Occipital lobe (tissue), 3 donors: ENCODE measurements at places on chromosomes 5 and 9.

DNA sequence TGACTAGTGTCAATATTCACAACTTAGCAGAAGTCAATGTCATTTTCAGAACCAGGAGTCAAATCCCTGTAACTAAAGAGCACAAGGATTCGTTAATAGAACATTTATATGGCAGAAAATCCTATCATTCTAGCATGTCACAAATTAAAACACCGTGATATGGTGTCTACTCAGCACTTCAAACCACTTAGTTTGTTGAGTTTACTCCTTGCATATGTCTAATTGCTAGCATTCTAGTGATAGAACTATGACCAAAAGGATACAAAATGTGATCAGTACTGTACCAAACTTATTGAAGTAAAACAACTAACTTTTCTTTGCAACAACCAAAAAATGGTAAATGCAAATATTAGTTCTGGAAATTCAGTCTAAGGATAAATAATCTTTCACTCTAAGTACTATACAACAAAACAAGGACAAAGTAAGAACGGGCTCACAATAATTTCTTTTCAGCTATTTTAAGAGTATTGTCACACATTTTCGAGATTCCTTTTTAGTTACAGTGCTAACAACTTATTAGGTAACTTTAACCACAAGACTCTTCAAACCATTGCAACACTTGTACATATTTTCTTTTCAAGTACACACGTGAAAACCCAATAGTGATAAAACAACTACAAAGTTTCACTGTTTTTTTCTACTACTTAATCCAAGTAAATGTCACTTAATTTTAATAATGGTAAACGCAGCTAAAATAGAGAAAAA, 845.2 kb upstream of the CDH10 start:
- no peak for DNase-seq

GRCh38 chr9:135040892-135041291, 46.6 kb upstream of the OLFM1 start:
- no peak for DNase-seq

- no peak for DNase-seq
Observed at GRCh38 chr9:97954550-97954989, 16.6 kb upstream of the HEMGN start.

GRCh38 chr9:115525111-115526058, 407.4 kb upstream of the TNC start:
- DNase-seq = no peak

DNA sequence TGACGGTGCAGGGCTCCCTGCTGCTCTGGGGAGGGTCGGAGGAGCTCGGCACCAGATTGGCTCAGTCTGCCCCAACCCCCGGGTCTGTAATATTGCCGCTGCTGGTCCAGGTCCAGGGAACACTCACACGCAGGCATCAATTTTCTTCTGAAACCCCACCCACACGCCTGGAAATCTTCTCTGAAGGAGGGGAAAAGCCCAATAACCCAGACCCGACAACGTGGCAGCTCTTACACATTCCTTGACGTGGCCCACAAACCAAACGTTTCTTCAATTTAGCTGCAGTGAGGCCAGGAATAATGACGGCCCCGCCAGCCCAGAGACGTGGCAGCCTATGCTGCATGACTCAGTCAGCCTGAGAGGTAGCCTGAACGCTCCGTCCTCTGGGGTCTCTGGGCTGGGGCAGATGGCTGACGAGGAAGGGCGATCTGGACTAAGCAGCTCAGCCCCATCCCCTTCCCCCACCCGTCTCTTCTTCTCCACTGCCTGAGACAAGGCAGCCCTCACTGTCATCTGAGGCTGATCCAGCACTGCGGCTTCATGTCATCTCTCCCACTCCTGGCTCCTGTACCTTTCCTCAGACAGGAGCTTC, 9.9 kb upstream of the SPARC start:
- no peak for DNase-seq

DNA sequence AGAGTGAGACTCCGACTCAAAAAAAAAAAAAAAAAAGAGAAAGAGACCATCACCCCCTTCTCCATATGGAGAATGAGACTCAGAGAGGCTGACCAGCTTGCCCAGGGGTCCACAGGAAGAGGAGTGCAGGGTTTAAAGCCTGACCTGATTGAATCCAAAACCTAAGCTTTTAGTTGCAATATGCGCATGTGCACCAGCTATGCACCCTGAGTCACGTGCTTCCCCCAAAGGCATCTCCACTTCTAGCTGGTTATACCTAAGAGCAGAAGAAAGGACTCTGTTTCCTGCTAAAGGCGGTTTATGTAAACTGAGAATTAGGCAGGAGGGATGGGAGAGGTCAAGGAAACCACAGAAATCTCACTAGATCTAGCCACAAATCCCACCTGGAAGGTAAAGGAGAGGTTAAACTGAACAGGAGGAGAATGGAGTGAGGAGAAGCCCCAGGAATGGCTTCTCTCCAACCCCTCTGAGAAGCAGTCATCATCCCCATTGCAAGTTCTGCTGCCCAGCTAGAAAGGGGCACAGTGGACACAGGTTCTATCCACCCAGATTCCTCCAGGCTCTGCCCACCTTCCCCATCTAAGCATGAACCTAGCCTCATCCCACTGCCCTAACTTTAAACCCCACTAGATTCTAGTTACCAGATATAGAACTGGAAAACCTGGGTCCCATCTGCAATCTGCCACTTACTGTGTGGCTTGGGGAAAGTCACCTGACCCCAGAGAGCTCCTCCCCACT, 171.3 kb downstream of the ACTL7B start:
- no peak for DNase-seq

GRCh38 chr5:8598996-8599395, 730.0 kb downstream of the MTRR start:
- peak; percentile 30 for DNase-seq

DNA sequence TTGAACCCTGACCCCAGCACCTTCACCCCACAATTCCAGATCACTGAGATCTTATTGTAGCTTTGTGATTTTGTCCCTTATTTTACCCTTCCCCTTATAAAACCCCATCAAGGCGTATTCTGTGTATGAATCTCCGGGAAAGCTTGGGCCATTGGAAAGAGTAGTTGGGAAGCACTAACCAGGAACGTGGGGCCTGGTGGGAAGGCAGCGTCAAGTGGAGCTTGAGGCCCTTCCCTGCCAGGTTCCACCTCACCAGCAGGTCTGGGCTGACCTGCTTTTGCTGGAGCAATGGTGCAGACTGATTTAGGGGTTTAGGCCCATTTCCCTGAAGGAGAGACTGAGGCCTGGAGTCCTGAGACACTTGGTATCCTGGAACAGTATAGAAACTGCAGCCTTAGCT, 9.3 kb downstream of the PHF2 start:
- no peak for DNase-seq

DNA sequence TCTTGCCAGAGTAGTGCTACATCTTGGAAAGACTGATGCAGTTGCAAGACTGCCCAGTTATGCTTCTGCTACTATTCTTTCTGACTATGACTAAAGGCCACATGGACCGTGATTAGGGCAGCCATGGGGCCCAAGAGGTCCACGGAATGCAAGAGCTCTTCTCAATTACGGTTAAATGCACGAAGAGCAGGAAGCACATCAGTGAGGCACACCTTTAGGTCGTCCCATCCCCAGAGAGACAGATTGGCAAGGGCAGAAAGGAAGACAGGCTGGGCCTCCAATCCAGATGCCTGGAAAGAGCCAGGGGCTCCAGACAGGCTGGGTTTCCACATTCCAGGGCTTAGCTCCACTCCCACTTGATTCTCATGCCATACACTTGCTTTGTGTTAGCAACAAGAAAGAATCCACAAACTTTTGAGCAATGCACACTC, 132.3 kb upstream of the SLIT3 start:
- no peak for DNase-seq

DNA sequence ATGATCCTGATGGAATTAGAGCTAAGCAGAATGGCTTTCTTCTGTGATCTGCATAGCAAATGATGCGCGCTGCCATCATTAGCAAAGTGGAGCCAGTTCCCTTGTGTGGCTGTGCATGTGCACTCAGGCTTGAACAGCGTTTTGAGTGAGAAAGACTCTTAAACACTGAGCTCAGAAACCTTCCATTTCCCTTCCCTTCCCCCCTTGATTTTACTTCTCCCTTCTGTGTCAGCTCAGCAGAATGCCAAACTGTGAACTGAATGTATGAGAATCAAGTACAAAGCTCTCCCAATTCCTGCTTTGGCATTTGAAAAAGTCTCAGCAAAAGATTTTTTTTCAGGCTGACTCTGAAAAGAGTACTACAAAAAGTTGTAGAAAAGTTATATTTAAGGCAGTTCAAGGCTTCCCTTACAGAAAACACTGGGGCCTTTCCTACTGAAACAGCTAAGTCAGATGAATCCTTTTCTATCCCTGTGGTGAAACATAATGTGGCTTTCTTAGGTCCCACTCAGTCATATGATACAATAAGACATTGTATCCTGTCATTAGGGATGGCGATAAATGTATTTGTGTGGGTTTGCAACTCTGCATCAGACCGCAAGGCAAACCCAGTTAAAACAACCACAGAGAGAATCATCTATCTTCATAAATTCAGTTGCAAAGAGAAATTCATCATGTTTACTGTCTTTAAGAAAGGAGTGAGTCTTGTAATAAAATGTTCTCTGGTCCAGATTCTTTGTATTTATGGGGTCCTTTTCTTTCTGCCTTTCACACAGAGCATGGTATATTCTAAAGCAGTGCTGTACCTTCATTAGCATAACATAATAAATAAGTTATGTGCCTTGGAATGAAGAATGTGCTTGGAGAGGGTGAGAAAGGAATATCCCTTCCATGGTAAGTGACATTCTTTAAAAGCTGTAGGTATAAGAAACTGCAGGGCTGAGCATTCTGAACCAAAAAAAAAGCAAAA, 222.6 kb downstream of the CAAP1 start:
- no peak for DNase-seq

GRCh38 chr5:146533260-146533857, 17.4 kb upstream of the GPR151 start:
- DNase-seq = peak; percentile 8

DNA sequence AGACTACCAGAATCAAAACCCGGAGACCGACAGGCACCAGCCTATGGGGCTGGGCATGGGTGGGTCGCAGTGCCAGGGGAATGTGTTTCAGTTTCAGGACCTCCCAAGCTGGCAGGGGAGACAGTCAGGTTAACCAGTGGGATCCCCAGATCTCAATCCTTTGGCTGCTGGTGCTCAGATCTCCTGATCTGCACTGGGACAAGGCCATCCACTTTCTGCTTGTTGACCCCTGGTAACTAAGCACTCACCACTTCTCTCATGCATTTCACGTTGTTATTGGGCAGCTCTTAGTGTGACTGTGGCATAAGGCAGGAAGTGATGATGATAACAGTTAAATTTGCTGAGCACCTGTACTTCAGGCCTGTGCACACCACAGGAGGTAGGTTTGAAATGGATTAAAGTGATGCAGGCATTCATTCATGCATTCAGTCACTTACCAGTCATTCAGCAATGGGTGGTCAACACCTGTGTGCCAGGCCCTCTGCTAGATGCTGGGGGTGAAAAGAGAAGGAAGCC, 42.1 kb upstream of the STXBP1 start:
- DNase-seq = no peak

- DNase-seq = no peak
Observed at GRCh38 chr9:37531699-37532098, 44.5 kb downstream of the FBXO10 start.

- DNase-seq = no peak
Observed at GRCh38 chr5:134534726-134535110, 9.2 kb downstream of the JADE2 start.

DNA sequence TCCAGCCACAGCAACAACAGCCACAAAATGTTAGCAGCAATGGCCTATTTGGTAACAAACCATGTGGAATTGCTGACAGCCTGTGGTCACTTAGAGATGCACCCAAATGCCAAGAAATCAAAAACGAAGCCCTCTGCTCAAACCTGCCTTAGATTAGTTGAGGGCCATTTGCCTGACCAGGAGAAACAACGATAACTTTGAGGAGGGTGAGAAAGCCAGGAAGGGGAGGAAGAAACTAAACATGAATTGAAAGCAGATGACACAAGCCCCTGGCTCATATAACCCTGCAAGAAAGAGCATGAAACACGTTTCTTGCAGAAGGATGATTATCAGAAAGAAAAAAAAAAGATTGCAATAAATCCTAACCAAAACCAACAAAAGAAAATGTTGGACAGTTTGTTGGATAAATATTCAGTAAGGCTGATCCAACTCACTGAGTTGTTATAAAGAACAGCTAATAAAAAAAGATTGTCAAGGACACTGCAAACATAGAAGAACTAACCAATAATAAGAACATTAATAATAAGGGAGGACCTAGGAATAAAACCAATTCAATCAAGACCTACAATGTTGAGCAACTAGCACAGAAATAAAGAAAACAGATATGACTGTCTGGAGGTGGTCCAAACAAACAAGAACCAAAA, 140.5 kb upstream of the SLC30A5 start:
- no peak for DNase-seq

DNA sequence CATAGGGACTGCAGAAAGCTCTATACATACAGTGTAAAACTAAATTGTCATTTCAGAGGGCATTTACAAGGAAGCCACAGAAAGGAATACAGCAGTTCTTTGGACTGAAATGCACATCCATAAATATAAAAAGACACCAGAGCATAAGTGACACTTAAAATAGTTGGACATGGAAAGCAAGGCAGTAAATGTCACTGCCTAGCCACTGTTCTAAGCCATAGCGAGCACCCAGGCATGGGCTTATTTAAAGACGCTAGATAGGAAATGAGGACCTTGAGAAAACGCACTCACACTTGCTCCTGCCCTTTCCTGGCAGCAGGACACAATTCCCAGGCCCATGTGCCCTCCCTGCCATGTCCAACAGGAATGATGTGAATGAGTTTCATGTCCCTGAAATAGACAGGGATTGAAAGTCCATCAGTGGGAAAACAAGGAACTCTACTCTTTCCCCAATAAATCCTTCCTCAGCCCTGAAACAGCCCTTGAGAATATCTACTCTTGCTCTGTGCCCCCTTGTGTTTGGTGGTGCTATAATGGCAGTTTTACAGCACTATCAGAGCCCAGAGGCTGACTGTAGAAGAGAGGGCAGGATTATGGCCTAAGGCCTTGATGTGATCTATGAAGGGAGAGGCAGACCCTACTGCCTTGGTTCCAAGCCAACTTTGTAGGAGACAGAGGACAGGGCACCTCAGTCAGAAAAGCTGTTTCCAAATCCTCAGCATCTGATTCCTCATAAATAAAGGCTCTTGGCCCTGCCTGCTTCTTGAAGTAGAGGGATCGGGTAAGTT, 182.9 kb downstream of the SAXO1 start:
- no peak for DNase-seq

GRCh38 chr9:127854184-127854806, at the start of gene ENG:
Gene ENG, minus strand, starts transcription at chr9:127854658. Its CDS starts 303 bp downstream, at chr9:127854355.
- DNase-seq = no peak

GRCh38 chr9:114898741-114899140, 31.6 kb downstream of the TNFSF8 start:
- no peak for DNase-seq

GRCh38 chr9:29637471-29638237, 2064.4 kb upstream of the C9orf72 start:
- DNase-seq = no peak

DNA sequence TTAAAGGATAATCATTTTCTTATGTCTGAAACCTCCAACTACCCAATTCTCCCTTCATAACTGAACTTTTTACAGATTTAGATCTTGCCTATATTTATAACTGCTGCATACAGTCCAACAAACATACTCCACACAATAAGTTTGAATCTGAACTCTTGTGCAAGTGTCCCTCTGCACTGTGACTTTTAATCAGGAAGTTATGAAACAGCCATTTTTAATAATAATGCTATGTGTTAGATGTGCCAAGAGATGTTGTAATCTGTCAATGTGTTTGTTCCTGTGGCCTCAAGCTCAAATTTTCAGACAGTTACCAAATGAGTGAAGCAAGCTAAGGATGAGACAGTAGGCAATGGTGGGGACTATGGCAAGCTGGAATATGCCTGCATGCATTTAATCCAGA, 57.6 kb upstream of the MTAP start:
- no peak for DNase-seq

GRCh38 chr9:113589890-113590289, 126.4 kb downstream of the RGS3 start:
- DNase-seq = no peak

GRCh38 chr9:133640160-133640559, 4.0 kb downstream of the DBH start:
- DNase-seq = no peak
